ENCODE measurements at places on chromosomes 16 and 17.

DNA sequence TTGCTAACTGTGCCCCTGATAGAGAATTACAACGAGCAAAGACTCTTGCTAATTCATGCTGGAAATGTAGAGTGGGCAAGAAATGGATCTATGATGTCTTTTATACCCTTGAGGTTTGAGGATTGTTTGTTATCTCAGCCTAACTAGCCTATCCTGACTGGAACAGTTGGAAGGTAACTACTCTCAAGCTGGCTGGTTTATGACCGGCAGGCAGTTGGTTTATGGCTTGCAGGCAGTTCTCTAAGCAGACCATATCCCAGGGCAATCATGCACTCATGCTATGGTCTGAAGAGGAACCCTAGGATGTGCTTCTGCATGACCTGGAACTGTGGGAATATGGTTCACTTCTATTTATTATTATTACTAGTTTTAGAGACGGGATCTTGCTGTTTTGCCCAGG, 49.1 kb downstream of the LYRM1 start:
- no peak for DNase-seq

DNA sequence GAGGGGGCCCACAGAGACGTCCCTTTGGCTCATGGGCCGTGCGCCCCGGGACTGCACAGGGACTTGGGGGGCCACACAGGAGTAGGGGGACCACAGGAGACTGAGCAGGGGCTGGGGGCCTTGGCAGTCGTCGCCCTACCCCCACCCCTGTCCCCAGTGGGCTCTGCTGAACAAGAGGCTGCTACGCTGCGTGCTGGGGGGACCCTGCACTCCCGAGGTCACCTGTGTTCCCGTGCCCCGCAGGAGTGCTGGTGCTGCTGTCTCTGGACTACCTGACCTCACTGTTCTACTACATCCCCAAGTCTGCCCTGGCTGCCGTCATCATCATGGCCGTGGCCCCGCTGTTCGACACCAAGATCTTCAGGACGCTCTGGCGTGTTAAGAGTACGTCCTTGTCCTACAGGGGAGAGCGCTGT, 14.4 kb upstream of the RNF213 start:
- DNase-seq = no peak

DNA sequence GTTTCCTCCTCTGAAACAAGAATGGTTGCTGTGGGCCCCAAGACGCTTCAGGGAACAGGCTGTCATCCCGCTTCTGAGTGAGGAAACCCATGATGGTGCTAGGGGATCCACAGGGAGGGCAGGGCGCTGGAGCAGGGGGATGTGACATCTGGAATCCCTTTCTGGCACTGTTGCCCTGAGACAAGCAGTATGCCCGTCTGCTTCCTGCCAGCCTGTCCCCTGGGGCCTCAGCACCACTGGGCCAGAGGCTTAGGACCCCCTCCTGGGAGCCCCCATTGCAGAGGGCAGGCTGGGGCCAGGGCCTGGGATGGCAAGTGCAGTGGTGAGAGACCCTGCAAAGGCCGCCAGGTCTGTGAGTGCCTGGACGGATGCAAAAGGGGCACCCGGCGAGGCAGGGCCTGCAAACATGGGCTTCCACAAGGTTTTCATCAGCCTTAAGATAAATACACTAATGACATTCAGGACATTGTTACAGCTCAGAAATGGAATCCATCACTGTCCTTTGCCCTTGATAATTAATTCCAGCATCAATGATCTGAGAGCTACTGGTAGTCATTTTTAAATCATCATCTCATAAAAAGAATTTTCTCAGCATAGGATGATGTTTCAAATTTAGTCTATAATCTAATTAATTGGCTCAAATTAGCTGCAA, 51.6 kb downstream of the PRMT7 start:
- no peak for DNase-seq

- peak; percentile 31 for DNase-seq
Measured at GRCh38 chr17:75403131-75403530, 2.3 kb downstream of the GRB2 start.

DNA sequence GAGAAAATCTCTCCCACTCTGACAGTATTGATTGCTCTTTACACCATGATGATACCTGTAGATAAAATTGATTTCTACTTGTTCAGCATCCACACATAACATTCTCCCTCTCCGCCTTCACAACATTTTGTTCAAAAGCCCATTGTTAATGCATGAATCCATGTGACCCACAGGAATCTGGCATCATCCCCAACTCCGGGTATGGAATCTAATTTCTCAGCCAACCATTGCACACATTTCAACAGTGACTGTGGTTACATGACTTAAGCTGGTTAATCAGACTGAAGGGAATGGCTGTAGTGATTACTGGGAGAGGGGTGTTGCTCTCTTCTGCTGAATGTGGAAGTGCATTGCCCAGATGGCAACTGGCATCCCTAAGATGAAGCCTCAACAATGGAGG, 161.4 kb upstream of the C16orf82 start:
- no peak for DNase-seq

DNA sequence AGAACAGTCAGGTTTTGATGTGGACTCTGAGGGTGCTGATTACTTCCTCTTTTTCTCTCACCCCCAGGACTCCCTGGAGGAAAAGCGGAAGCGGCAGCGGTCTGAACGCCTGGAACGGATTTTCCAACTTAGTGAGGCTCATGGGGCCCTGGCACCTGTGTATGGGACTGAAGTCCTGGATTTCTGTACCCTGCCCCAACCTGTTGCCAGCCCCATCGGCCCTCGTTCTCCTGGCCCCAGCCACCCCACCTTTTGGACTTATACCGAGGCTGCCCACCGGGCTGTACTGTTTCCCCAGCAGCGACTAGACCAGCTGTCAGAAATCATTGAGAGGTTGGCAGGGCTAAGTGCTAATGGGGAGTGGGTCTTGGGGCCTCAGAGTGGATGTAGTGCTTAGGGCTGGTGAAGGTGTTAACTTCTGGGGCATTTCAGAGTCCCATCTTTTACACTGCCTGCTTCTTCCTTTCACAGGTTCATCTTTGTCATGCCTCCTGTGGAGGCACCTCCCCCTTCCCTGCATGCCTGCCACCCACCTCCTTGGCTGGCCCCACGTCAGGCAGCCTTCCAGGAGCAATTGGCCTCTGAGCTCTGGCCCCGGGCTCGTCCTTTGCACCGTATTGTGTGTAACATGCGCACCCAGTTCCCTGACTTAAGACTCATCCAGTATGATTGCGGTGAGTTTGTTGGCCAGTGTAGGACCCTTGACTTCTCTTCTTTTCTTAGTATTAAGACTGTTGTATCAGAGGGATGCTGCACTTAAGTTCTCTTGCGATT, 19.1 kb upstream of the PHKG2 start:
- DNase-seq = peak; percentile 80

DNA sequence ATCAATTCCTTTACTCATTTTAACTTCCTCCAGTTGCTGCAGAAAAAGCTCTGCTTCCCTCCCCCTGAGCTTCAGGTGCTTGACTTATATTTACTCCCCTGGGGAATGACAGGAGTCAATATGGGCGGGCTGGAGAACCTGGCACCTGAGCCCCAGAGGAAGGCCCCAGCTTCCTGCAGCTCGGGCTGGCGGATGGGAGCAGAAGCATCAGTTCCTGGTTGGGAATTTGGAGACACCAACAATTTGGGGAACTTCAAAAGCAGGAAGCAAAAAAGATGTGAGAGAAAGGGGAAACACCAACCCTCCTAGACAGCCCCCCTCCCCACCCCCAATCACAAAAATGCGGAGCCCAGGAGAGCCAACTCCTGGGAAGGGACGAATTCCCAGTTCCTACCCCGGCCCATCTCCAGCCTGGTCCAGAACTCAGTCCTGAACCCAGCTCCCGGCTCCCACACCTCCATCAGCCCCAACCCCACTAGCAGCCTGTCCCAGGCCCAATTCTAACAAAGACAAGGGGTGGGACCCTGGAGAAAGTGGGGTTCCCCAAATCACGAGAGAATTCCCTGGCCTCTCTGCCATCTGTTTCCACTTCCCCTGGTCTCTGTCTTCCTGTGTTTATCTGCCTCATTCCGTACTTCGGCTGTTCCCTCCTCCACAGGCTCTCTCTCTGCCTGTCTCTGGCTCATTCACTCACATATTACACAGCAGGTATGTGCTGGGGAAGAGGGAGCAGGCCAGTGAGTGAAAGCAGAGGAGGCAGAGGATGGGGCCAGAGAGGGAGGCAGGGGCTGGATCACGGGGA, 16.2 kb upstream of the ASGR2 start:
- DNase-seq = peak; percentile 55

GRCh38 chr16:31001507-31002249, 8.8 kb downstream of the STX1B start:
- DNase-seq = no peak

DNA sequence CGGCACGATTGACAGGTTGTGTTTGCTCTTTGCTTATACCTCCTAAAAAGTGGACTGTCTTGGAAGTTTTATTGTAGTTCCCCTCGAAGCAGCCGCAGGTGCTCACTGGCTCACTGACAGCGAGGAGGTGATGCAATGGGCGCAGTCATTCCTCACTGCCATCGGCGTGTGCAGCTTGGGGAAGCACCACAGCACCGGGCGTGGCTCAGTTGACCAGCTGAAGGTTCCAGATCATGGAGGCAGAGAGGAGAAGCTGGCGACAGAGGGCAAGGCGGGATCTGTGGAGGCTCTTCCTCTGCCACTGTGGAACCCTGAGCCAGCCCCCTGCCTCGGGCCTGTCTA, 72.1 kb upstream of the TNRC6C start:
- DNase-seq = peak; percentile 78

DNA sequence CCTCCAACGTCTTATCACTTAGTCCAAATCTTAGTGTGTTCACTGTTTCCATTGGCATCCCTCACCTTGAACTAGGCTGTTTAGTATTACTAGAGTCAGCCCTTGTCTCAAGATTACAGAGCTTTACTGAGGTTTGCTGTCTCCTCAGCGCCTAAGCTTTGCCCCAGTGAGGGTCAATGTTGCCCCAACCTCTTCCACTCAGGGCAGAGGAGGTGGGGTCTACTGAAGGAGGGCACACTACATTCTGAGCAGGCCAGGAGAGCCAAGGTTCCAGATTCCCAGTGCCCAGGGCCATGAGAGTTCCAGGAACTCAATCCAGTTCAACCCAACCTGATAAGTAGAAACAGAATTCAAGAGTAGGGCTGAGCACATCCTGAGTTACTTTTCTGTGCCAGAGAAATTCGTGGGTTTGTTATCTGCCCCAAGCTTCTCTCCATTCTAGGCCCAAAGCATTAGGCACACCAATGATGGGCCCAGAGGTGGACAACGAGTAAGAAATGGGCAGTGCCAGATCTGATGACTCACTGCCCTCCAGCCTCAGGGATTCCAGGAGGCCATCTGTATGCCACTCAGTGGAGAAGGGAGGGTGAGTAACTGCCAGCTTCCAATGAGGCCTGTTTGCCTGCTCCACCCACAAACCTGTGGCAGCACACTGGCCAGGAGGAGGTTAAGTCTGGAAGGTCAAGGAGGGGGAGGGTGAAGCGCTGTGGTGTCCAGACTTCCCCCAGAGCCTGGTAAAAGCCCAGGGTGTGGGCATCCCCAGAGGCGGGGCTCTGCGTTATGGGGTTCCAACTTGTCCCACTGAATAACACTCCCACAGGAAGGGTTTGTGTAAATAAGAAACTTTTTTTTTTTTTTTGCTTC, 8.2 kb downstream of the TUBG2 start:
- DNase-seq = peak; percentile 74

GRCh38 chr17:35889818-35890773, 9.9 kb upstream of the CCL5 start:
- DNase-seq = peak; percentile 73

- DNase-seq = no peak
Measured at GRCh38 chr17:65627891-65628643, 66.6 kb upstream of the AXIN2 start.

Data from inflammatory macrophage treated with lipopolysaccharide for 1 hour (primary cell).